ENCODE measurements at places on chromosomes 4 and X.
A peak's percentile ranks its signal among the peaks of the same experiment; 100 is the strongest.

GRCh38 chr4:101287324-101287723 lies 60.0 kb downstream of the PPP3CA start:
- DNase-seq = no peak

- no peak for DNase-seq
Observed at GRCh38 chr4:11548597-11549082, 119.9 kb upstream of the HS3ST1 start.

GRCh38 chr4:95821867-95822266 lies 18.0 kb upstream of the PDHA2 start:
- DNase-seq = no peak

- DNase-seq = no peak
Observed at GRCh38 chr4:13470379-13470778, 13.8 kb downstream of the RAB28 start.

GRCh38 chrX:76850851-76851250 lies 423.3 kb downstream of the MAGEE1 start:
- no peak for DNase-seq

- DNase-seq = no peak
Observed at GRCh38 chrX:20515841-20516461, 249.2 kb upstream of the RPS6KA3 start.

DNA sequence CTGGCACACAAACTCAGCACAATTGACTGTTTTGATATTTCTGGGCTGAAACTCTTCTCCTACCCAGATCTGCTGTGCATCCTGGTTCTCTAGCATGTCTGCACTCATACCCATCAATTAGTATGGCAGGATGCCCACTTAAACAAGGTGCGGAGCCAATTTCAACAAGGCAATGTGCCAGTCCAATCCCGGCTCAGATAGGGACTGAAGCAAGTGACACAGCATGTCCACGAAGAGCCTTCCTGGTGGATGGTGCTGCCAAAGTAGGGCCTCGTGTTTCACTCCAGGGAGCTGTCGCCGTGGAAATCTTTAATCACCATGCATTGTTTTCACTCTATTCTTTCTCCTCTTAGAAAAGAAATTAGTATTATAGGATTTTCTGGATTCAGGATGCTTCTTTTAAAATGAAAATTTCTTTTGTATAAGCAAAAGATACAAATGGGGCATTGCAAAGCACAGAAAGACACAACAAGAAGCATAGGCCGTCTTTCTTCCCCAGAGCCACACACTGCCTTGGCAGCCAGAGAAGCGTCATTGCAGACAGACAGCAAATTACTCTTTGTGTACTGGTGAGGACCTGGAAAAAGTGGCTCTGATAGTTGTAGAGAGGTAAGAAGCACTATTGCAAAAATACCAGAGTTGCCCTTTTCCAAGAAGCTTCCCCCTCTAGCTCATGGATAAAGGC lies 40.6 kb upstream of the LSM6 start:
- no peak for DNase-seq

GRCh38 chr4:128809477-128810330 lies at the start of gene JADE1:
JADE1 (plus strand) TSS chr4:128809700; CDS start chr4:128831759, 22,059 bp downstream.
- peak; percentile 91 for DNase-seq

- DNase-seq = no peak
Observed at GRCh38 chr4:10122236-10122932, 5.8 kb upstream of the WDR1 start.

GRCh38 chrX:20388594-20388993 lies 121.9 kb upstream of the RPS6KA3 start:
- DNase-seq = no peak

GRCh38 chrX:123600181-123600580 lies 132.7 kb downstream of the THOC2 start:
- no peak for DNase-seq

GRCh38 chr4:174193438-174194374 lies 89.8 kb downstream of the FBXO8 start:
- no peak for DNase-seq

- no peak for DNase-seq
Observed at GRCh38 chr4:25991340-25991739, 77.3 kb downstream of the SMIM20 start.

DNA sequence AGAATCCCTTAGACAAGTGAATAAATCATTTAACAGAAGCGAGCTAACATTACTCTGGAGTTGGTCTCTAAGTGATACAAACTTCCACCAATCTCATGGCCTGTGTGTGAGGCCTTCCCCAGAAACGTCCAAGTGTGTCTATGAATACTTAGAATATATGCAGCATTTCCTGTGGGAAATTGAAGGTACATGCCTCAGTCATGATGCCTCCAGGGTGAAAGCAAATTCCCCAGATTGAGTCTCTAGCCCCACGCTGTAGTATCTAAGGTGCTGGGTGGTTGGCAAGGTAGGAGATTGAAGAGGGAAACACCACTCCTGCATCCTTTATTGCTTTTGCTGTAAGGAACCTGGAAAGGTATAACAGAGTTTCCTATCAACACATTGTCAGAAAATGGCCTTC lies 113.8 kb downstream of the IL13RA2 start:
- DNase-seq = no peak

GRCh38 chr4:189255636-189256035 lies 685.0 kb upstream of the FRG1 start:
- DNase-seq = no peak

DNA sequence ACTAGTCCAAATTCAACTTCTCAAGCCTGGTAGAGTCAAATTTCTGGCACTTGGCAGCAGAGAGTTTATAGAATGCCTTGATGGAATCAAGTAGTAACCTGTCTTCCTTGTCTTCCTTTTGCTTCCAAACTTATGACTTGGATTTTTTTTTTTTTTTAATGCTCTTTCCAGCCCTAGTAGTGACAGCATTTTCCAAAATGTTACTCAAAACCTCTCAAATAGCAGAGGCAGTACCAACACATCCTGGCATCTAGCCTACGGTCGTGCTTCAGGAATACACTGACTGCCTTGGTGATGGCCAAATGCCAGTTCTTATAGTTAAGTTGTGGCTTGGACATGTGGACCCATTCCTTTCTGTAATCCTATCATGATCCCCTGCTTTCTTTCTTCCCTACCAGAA lies 46.0 kb downstream of the GALNT7 start:
- no peak for DNase-seq

- no peak for DNase-seq
Observed at GRCh38 chr4:118918388-118918787, 29.7 kb downstream of the SYNPO2 start.
